HT1080 (cell line): ENCODE measurements at places on chromosomes 2 and 18. TPM values are rescaled to one million over a fixed set of nuclear protein-coding genes. Genes with fewer than 3 reads are reported as not detected.
A peak's percentile ranks its signal among the peaks of the same experiment; 100 is the strongest.

Gene ERLEC1
- total RNA-seq = 55.0 and 70.2 TPM in 2 replicates

Gene PAIP2B
- 0.08 and 0.10 TPM in 2 replicates for total RNA-seq

Gene MSTN
- total RNA-seq = 0.03 TPM in 1 of 2 replicates, not detected in the other

- no peak for DNase-seq
Observed at GRCh38 chr2:233369897-233370685, 15.8 kb downstream of the DGKD start.

- peak; percentile 62 for DNase-seq
Observed at GRCh38 chr2:162732946-162733698, 105.4 kb downstream of the KCNH7 start.

Gene FAM228A
- not detected in 2 replicates for total RNA-seq

- DNase-seq = peak; percentile 88
Observed at GRCh38 chr2:153059338-153060052, 341.1 kb downstream of the ARL6IP6 start.
